ENCODE measurements at places on chromosomes 16 and 17. TPM values are rescaled to one million over a fixed set of nuclear protein-coding genes. Genes with fewer than 3 reads are reported as not detected.

DNA sequence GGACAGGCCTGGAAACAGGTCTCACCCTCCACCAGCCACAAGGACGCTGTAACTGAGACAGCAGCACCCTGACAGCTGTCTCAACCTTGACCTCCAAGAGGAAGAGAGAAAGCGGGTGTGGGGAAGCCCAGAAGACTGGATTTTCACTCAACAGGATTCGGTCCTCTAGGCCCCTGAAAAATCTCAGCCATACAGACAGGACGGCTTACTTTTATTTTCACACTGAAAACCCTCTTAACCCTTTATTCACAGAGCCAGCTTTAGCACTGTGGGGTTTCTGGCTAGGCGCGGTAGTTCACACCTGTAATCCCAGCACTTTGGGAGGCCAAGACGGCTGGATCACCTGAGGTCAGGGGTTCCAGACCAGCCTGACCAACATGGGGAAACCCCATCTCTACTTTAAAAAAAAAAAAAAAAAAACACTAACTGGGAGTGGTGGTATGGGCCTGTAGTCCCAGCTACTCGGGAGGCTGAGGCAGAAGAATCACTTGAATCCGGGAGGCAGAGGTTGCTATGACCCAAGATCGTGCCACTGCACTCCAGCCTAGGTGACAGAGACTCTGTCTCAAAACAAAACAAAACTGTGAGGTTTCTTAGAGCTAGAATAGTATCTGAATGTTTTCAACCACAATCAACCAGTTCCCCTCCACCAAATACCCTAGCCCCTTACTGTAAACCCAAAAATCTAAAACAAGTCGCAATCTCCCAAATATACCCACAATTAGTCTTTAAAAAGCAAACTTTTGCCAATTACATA lies 5.3 kb downstream of the ANKRD11 start:
- no peaks in the 10 kb centered on the region for H3K36me3 ChIP-seq
- peaks cover 12% of the 10 kb centered on the region for H3K4me1 ChIP-seq
- no peak overlapping the region for H3K27ac ChIP-seq
- H3K27me3 ChIP-seq, result no peaks in the 10 kb centered on the region
- no peak for DNase-seq

DNA sequence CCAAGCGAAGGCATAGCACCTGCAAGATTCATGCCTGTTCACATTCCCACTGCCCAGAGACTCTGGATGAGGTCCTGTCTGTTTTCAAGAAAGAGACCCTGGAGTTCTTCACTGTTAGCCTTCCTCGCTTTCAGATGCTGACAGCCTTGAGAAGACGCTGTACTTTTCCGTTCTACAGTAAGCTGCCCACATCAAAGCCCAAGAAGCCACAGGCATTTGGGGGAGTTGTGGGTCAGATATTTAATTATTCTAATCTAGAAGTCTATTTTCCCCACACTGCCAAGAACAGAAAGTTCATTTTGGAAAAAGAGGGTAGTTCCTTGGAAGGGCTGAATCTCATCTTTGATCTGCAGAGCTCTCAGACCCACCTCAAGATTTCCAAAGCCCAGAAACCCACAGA lies 127.9 kb downstream of the AXIN2 start:
- H3K36me3 ChIP-seq, result no peaks in the 10 kb centered on the region
- H3K27me3 ChIP-seq, result no peaks in the 10 kb centered on the region
- DNase-seq, result no peak
- H3K27ac ChIP-seq, result no peak overlapping the region
- no peaks in the 10 kb centered on the region for H3K4me1 ChIP-seq
- no peak overlapping the region for H3K4me3 ChIP-seq

DNA sequence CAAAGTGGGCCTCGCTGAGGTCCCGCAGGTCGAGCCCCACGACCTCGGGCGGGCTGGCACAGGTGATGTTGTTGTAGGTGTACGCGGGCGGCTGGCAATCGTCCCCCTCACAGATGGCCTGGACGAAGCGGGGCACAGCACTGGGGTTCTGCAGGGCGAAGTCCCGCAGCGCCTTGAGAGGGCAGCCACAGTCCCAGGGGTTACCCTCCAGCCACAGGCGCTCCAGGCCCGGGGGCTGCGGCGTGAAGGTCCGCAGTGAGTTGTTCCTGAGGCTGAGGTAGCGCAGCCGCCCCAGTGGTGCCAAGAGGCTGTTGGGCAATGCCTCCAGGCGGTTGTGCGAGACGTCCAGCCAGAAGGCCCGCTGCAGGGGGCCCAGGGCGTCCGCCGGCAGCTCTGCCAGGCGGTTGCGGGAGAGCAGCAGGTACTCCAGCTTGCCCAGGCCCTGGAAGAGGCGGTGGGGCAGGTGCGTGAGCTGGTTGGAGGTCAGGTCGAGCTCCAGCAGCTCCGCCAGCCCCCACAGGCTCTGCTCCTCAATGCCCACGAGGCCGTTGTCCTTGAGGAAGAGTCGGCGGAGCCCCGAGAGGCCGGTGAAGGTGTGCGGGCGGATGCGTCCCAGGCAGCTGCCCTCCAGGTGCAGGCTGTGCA lies 2.8 kb downstream of the IGFALS start:
- DNase-seq, result no peak
- no peaks in the 10 kb centered on the region for H3K4me1 ChIP-seq
- no peak overlapping the region for H3K27ac ChIP-seq
- no peaks in the 10 kb centered on the region for H3K27me3 ChIP-seq
- no peaks in the 10 kb centered on the region for H3K36me3 ChIP-seq

DNA sequence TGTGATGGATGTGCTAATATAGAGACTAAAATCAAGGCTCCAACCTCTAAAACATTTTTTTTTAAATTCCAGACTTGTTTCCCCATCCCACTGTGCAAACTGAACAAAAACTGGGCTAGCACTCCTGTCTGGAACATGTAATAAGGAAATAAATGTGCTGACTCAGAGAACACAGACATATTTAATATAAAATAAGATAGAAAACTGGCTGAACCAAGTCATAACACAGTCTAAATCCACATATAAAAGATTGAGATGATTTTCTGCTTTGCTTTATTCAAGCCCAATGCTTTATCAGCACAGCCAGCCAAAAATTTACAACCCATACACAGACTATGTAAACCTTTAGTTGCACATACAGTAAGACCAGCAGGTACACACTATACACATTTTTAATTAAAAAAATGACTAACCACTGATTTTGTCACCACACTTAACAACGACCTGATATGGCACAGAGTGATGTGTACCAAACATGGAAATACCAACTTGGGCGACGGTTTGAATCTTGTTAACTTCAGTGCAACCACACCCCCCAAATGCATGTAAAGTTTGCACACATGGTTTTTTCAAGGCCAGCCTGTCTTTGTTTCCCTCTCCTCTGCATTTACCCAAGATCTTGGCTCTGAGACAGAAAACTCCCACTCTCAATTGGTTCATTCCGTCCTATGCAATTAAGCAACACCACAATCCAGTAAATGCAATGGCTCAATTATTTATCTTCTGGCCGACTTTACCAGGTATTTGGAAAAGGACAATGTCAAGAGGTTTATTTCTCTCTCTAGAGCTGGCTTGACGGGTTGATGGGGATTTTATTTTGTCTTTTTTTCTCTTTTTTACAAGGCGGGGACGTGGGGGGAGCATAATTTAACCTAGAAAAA lies 1.2 kb downstream of the STAT3 start:
- peak overlapping the region; percentile 98 for H3K27ac ChIP-seq
- no peak for DNase-seq
- H3K4me1 ChIP-seq, result peaks cover 2% of the 10 kb centered on the region
- no peaks in the 10 kb centered on the region for H3K36me3 ChIP-seq

MYH13 gene
- total RNA-seq, result not detected

DNA sequence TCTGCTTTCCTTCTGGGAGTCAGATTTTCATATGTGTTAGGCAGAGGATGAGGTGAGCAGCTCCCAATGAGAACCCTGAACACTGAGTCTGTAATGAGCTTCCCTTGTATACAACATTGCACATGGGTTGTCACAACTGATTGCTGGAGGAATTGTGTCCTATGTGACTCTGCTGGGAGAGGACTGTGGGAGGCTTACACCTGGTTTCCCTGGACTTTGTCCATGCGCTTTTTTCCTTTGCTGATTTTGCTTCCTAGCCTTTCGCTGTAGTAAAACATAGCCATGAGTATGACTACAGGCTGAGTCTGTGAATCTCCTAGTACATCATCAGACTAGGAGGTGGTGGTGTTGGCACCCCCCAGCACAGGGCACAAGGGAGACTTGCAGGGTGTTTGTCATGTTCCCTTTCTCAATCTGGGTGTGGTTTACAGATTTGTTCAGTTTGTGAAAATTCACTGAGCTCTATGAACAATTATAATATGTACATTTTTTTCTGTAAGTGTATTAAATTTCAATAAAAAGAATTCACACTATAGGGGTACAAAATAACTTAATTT lies 1.7 kb upstream of the PLK1 start:
- no peaks in the 10 kb centered on the region for H3K27me3 ChIP-seq
- H3K4me3 ChIP-seq, result no peak overlapping the region
- peaks cover 15% of the 10 kb centered on the region for H3K36me3 ChIP-seq
- DNase-seq, result no peak
- H3K27ac ChIP-seq, result no peak overlapping the region

KCNJ12 gene
- total RNA-seq, result 3.1 TPM

DNA sequence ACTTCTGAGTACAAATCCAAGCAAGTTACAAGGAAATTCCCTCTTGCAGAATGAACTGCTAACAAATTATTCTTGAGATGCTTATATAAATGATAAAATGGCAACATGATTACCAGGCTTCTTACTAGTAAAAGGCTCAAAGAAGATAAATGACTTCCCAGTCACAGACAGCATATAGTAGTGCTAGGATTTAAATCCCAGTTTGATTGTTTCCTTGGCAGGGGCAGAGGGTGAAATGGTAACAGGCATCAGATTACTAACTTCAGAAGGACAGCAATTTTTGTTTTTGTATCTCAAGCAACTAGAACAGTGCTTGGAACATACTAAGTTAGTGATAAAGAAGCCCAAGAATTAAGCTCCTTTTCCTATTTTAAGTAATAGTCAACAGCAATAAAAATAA lies 102.8 kb downstream of the SSH2 start:
- no peak overlapping the region for H3K4me3 ChIP-seq
- no peak for DNase-seq
- no peaks in the 10 kb centered on the region for H3K4me1 ChIP-seq
- no peaks in the 10 kb centered on the region for H3K27me3 ChIP-seq

TBC1D3I gene
- 0.41 TPM for total RNA-seq

DNA sequence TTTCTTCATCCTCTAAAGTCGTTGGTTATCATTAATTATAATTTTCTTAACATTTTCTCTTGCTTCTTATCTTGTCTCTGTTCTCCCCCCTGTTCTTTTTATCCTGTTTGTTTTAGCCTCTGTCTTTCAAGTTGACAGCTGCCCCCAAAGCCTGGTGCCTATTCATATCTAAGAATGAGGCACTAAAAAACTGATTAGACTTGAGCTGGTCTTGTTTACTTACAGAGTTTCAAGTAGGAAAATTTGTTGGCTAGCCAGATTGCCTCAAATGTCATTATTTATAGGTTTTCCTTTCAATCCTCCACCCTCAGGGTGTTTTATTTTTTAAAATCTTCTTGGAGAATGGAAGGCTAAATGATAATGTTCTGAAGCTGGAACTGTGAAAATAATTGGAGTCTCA lies 236.0 kb downstream of the UTP18 start:
- H3K36me3 ChIP-seq, result no peaks in the 10 kb centered on the region
- H3K27ac ChIP-seq, result no peak overlapping the region
- no peaks in the 10 kb centered on the region for H3K4me1 ChIP-seq
- H3K4me3 ChIP-seq, result no peak overlapping the region
- DNase-seq, result no peak

DNA sequence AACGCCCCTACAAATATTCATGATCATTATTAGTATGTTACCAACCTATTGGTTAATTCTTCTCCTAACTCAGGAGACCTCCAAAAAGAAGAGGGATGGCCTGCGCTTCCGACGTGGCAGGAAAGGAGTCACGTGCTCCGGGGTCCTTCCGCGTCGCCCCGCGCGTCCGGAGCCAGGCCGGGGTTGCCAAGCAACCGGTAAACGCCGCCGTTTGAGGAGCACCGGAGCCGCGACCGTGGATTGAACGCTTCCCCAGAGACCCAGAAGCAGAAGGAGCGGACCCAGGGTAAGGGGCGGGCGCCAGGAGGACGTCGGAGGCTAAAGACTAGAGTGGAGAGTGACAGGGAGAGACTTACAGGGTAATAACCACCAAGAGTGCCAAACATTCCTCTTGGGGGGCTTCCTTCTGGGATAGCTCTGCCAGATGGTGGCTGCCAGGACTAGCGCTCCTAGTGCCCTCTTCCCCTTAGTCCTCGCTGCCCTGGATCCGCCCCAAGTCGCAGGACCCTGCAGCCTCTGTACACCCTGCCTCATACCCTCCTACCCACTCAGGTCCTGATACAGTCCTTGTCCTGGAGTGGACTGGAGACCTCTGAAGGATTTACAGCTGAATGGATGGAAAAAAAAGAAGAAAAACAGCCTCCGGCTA lies at the start of gene DNAI2:
Gene DNAI2, plus strand, starts transcription at position 175 of the 649 bp plus-strand sequence. CDS start 7,584 bp downstream, outside the sequence.
- H3K4me3 ChIP-seq, result no peak within 1 kb of the TSS
- no peak within 1 kb of the TSS for H3K27ac ChIP-seq
- peak; percentile 81 for DNase-seq
- H3K4me1 ChIP-seq, result peaks cover 3% of the 10 kb centered on the region

DNA sequence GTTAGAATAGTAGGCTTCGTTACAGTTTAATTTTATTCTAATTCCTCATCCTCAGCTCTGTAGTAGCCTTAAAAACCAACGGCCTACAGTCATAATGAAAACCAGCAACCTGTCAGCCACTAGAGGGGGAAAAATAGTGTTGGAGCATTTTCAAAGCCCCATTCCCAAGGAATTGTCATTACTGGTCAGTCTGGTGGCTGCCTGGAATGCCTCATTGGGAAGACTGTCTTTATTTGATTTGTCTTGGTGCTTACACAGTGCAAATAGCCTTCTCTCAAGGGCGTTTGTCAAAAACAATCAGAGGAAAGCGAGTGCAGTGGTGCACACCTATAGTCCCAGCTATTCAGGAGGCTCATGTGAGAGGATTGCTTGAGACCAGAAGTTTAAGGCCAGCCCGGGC lies 4.7 kb downstream of the LPCAT2 start:
- no peaks in the 10 kb centered on the region for H3K36me3 ChIP-seq
- no peaks in the 10 kb centered on the region for H3K4me1 ChIP-seq
- no peak for DNase-seq
- H3K27me3 ChIP-seq, result no peaks in the 10 kb centered on the region

EVPL gene
- total RNA-seq, result 23.5 TPM

GRCh38 chr16:27314986-27315332 lies 1.2 kb downstream of the IL4R start:
- peaks cover 17% of the 10 kb centered on the region for H3K4me1 ChIP-seq
- no peak for DNase-seq
- peak overlapping the region; percentile 73 for H3K4me3 ChIP-seq
- no peaks in the 10 kb centered on the region for H3K27me3 ChIP-seq

PIMREG gene
- 1.7 TPM for total RNA-seq

GRCh38 chr16:407253-407652 lies 5.6 kb downstream of the DECR2 start:
- no peak overlapping the region for H3K4me3 ChIP-seq
- H3K27me3 ChIP-seq, result no peaks in the 10 kb centered on the region
- H3K4me1 ChIP-seq, result no peaks in the 10 kb centered on the region

- H3K4me3 ChIP-seq, result no peak overlapping the region
- no peaks in the 10 kb centered on the region for H3K4me1 ChIP-seq
- no peaks in the 10 kb centered on the region for H3K27me3 ChIP-seq
- DNase-seq, result peak; percentile 18
Measured at GRCh38 chr17:14559264-14560119, 258.6 kb downstream of the HS3ST3B1 start.

Data from kidney (tissue), 22 donors.